ENCODE measurements at places on chromosomes 1 and 21.

DNA sequence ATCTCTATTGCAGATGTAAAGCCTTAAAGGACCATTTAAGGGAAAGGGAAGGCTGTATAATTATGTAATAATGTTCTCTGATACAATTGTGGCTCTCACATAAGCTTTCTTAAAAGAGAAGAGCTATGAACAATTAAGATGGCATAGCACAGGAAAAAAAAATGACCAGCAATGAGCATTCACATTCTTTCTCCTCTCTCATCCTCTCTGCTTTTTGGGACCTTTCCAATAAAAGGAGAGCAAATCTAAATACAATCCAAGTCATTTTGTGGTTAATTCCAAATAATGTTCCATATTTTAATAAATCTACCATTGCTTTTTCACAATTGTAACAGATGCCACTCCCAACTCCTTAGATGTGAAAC lies 23.5 kb downstream of the SMYD3 start:
- no peak for DNase-seq

DNA sequence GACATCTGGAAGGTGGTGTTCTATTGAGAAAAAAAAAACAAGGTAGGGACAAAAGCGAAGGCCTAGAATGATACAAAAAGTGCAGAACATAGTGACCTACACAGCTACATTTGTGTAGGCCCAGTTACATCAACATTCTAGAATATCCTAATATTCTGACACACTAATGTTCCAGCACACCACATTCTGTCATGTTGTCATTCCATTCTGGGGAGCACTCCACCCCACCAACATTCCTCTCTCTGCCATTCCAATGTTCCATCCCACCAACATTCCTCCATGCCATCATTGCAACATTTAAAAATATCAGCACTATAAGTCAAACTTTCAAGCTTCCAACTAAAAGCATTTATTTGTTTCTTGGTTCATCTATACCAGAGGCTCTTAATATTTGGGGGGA lies 28.5 kb downstream of the COA7 start:
- no peak for DNase-seq

DNA sequence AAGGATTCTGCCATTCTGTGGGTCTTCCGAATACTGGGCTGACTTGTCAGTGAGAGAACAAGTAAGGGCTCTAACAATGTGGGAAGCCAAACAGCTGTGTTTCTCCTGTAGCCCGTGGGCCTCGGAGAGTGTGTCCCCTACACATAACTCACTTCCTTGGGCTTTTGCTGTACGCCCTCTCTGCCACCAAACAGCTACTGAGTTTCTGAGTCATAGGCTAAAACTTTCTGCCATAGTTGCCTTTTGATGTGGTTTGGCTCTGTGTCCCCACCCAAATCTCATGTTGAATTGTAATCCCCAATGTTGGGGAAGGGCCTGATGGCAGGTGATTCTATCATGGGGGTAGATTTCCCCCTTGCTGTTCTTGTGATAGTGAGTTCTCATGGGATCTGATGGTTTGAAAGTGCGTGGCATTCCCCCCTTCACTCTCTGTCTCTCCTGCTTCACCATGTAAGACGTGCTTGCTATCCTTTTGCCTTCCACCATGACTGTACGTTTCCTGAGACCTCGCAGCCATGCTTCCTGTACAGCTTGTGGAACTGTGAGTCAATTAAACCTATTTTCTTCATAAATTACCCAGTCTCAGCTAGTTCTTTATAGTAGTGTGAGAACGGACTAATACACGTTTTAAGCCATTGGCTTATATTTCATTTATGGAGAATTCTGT lies 194.8 kb upstream of the HMCN1 start:
- DNase-seq: no peak

GRCh38 chr1:91731815-91732214 lies 154.1 kb downstream of the TGFBR3 start:
- DNase-seq: no peak

DNA sequence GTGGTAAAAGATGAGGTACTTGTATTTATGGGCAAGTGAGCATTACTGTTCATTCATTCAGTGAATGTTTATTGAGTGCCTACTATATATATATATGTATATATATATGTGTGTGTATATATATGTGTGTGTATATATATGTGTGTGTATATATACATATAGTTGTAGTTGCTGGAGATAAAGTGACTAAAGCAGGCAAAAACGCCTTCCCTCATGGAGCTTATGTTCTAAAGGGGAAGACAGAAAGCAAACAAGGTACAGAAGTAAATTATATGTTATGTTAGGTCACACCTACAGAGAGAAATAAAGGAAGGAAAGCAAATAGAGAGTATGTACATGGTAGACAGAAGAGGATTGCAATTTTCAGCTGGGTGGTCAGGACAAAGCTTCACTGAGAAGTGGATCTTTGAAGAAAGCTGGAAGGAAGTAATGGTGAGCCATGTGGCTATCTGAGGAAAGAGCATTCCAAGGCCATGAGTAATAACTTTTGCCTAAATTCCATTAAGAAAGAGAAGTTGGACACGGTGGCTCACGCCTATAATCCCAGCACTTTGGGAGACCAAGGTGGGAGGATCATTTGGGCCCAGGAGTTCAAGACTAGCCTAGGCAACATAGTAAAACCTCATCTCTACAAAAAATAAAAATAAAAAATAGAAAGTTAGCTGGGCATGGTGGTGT lies 33.5 kb upstream of the KLF17 start:
- no peak for DNase-seq

DNA sequence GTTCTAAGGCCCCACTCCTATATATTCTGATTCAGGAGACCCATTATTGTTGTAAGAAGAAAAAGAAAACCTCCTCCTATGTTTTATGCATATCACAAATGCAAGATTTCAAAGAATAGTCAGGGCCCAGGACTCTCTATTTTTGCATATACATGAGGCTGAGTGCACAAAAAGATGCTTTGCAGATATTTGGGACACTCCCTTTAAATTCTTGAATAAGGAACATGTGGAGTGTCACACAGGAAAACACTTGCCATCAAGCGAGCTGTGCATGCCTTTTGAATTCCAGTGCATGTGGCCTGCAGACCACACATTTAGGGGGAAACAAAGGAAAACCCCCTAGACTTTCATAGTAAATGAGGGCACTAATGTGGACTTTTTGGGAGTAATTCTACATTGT lies 5.6 kb downstream of the MAP3K7CL start:
- DNase-seq: no peak

GRCh38 chr1:47435506-47436303 lies 2.1 kb upstream of the FOXD2 start:
- no peak for DNase-seq

- DNase-seq: no peak
These were observed 6.2 kb upstream of the KCNK2 start for GRCh38 chr1:215076322-215076721.

DNA sequence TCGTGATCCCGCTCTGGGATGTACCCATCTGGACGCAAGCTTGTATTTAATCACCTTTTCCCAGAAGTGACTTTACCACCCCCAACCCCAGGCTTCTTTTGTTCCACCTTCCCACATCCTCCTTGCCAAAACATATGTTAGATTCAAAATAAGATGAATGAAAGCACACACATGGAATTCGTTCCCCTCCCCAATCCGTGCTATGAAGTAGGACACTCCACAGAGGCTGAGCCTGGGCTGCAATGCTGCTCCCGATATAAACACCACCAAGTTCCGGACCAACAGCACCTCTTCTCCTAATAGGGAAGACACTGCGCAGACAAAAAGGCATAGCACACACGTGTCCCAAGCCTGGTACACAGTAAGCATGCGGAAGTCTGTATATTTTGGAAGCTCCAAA lies 86.1 kb downstream of the CLSTN1 start:
- no peak for DNase-seq

DNA sequence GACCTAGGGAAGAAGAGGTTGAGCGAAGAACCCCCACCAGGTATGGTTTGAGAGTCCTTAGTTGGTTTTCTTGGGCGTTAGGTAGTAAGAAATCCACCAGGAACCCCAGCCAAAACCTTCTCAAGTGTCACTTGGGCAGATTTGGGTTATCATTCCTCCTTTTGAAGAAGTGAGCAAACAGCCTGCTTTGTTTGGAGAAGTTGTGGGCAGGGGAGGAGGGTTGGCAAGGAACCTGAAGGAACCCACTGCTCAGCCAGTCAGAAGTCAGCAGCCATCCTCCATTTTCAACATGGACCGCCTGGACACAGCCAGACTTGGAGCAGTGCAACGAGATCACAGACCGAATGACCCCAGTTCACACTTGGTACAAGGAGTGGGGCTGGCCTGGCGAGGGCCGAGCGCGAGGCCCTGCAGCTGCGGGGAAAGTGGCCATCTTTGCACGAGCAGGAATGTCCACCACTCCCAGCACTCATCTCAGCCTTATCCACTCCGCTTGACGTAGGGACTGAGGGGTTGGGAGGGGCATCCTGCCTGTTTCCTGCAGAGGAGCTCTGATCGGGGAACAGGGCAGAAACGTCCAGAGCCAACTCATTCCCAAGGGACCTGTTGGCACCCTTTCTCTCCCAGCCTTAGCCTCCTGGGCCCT lies 7.2 kb downstream of the ADPRS start:
- no peak for DNase-seq

DNA sequence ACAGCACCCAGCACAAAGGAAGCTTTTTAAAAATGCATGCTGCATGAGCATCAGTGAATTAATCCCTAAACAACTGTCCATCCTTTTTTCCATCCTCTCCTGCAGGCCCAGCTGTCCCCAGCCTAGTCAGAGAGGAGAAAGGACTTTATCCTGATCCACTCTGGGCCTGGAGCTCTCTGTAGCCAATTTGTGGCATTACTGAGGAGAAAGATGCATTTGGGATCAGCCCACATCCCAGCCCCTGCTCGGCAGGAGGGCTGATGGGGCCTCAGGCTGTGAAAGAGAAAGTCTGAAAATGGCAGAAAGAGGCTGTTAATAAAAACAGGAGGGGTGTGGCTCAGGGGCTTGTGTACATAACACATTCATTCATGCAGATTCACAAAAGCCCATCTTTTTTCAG lies 37.5 kb upstream of the ATP2B4 start:
- DNase-seq: no peak

DNA sequence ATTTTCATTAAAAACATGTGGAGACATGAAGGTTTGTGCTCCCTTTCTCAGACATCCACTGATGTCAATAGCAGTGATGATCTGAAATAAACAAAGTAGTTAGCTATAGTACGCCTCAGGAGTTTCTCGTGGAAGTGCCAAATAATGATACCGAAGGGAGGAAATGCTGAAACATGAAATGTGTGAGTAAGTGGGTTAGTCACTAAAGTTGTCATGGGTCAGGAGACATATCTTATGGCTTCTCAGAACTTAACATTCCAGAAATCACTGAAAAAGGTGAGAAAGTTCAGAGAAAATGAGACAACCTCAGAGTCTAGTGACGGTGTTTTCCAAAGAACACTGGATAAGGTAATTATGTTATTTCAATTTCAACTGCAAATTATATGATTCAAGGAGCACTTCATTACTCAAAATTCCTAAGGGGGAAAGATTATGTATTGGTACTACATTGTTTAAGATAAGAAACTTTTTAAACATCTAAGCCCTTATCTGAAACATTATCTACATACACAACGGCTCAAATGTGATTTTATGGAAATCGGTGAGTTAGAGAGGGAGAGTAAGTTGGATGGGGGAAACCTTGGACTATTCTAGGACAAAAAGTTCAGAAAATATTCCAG lies 20.6 kb downstream of the NIBAN1 start:
- no peak for DNase-seq

GRCh38 chr1:88973520-88974137 lies 18.8 kb downstream of the KYAT3 start:
- DNase-seq: no peak

DNA sequence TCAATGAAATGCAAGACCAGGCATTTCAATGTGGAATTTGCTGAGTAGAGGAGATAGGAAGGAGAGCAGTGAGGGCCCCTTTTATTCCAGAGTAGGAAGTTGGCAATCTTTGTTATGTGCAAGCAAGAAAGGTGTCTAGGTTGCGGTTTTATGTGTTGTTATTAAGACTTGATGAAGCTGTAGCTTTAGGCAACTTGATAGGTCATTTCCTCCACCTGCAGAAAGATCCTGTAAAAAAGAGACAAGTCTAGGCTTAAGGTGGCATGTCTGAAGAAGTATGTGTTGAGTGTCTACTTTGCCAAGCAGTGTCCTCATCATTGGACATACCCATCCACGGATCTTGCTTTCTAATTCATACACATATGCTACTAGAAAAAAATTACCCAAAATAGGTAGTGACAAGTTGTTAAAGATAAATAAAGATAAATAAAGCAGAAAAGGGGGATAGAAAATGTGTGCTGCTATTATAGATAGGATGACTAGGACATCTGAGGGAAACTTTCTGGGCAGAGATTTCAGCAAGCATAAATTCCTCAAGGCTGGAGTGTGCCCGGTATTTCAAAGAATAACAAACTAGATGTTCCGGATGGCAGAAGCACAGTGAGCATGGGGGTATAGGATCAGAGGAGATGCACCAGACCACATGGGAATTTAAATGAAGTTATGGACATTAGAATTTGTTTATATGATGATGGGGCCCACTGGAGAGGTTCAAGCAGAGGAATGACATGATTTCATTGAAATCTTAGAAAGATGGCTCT lies 335.0 kb downstream of the TGFB2 start:
- no peak for DNase-seq

DNA sequence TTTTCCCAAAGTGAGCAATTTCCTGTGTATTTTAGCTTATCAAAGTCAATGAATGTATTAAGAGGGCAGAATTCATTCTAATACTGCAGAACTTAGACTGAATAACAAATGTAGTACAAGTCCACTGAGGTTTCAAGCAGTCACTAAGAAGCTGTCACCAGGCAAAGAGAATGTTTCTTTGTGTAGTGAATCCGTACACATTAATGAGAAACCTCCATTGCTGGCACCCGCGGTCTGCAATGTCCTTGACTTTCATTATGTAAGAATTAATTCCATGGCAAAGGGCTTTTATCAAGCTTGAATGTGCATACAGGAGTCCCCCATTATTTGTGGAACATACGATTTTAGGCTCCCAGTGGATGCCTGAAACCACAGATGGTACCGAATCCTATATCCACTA lies 719.5 kb upstream of the TMPRSS15 start:
- no peak for DNase-seq

DNA sequence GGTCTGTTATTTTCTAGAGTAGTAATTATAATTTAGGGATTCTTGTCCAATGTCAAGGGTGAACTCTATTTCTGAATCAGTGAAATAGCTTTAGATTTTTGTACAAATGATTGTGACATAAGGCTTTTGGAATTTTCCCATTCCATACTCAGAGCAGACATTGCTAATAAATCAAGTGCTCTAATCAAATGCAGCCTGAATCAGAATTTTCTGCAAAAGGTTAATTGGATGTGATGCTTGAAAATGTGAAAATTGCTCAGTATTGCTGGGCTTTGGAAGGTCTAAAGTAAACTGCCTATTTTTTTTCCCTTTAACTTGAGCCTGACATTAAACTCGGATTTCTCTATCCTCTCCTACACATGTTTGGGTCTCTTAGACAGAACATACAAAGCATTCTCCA lies 23.2 kb downstream of the SGIP1 start:
- no peak for DNase-seq

DNA sequence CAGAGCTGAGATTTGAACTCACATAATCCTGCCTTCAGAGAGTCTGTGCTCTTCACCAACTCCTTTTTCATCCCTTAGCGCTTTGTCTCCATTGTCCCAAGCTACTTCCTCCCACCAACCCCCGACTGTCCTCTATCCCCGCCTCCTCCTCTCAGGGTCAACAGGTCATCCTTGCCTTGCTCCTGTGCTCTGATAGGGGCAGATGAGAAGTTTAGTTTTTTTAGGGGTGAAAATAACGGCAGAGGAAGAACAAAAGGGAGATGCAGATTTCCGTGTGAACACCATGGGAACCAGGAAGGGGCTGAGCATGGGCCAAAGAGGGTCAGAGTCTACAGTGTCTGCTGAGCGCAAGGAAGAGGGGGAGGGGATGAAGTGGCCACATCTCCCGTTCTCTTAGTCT lies 31.9 kb downstream of the GLUL start:
- no peak for DNase-seq

Data from brain pericyte (primary cell).